ENCODE measurements at places on chromosomes 5 and 9.

DNA sequence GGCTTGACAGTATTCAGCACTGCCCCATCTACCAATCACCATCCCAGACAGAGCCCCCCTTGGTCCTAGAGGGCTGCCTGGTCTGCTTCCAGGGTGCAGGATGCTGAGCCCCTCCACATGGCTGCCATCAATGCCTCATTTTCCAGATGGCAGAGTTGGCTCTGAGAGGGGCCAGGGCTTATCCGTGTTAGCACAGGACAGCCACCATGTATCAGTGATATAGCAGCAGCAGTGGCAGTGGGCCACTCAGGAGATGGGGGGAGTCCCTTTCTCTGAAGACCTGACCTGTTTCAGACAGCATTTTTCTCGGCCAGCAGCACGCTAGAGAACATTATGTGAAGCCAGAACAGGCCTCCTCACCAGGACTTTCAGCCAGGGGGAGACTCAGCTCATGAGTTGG, 1.6 kb upstream of the SMIM32 start:
- no peak for DNase-seq

DNA sequence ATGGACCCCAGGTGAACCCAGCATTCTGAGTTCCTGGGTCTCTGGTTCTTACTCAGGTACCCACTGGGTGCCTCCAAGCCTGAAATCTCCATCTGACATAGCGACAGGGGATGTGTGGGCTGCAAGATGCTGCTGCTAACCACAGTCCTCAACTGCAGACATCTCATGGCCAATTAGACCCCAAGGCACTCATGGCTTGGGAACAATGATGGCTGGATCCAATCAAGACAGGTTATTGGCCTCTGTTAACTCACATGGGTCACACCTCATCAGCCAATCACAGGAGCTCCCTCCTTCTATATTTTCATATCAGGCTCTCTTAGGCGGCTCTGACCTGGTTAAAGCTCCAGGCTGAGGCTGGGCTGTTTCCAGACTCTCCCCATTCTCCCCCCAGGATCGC, 57.0 kb downstream of the CXXC5 start:
- DNase-seq = no peak

DNA sequence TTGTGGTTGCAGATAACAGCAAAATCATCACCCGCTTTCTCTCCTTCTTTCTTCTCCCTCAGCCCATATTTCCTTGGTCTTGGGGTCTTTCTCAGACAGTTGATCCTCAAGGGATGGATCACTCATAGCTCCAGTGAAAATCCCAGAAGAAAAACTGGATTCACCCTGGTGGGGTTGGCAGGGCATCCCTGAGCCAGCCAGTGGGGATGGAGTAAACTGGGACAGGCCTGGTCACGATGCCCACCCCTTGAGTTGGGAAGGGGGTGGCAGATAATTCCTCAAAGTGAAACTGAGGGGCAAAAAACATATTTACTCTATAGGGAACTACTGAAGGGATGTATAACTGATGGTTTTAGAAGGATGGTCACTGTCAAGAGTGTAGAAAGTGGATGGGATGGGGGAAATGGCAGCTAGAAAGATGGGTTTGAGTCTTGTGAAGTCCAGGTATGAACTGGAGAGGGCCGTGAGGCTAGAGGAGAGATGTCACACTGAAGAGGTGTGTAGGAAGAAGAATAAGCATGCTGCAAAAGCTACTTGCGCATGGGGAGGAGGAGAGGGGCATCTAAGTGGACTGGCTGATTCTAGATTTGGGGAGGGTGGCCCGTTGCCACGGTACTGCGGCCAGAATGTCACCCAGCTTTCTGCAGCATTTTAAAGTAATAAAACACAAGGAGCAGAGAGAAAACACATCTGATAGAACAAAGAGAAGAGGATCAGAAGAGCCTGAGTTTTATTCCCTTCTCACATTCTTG, 162.8 kb downstream of the PJA2 start:
- no peak for DNase-seq

DNA sequence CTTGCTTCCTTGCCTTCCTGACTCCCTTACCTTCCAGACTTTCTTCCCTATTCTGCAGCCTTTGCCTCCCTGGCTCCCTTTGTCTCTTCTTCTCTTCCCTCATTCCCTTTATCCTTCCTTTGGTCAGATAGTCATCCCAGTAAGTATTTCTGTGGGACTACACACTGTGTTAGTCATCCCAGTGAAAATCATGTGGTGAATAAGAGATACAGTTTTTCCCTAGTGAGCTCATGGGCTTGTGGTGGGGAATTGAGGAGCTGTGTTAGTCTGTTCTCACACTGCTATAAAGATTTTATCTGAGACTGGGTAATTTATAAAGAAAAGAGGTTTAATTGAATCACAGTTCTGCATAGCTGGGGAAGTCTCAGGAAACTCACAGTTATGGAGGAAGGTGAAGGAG, 109.8 kb upstream of the EDIL3 start:
- DNase-seq = no peak

- no peak for DNase-seq
Observed at GRCh38 chr9:36828611-36829013, 205.5 kb downstream of the PAX5 start.

GRCh38 chr9:30574355-30575151, 1809.9 kb upstream of the ACO1 start:
- DNase-seq = no peak

GRCh38 chr9:126159430-126160060, 167.1 kb upstream of the MVB12B start:
- no peak for DNase-seq

DNA sequence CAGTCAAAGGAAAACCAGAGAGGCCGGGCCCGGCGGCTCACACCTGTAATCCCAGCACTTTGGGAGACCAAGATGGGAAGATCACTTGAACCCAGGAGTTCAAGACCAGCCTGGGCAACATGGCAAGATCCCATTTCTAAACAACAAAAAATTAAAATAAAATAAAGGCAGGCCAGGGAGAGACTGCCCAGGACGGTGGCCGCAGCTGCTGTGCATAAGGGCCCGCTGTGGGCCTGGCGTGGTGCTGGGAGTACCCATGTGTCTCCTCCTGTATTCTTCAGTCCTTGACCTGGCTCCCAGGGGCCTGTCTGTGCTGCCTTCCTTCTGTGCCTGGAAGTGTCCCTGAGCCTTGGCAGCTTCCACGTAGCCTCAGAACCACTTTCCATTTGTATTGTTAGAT, 56.8 kb upstream of the CNOT6 start:
- DNase-seq = no peak

GRCh38 chr5:42230839-42231238, 192.4 kb upstream of the GHR start:
- no peak for DNase-seq

DNA sequence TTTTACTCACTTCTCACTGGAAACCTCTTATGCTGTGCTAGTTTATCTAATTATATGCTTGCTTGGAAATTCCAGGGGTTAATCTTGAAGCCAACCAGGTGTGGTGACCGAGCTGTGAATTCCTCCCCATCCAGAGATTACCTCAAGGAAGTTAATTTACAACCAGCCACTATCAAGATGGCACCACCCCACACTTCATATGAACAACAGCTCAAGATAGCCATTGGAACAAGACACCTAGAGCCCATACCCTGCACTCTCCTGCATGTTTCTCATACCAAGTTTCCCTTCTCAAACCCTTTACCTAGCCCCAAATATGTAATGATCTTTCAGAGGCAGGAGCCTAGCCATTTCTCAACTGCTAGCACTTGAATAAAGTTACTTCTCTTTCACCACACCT, 2156.9 kb upstream of the C9orf72 start:
- DNase-seq = no peak

DNA sequence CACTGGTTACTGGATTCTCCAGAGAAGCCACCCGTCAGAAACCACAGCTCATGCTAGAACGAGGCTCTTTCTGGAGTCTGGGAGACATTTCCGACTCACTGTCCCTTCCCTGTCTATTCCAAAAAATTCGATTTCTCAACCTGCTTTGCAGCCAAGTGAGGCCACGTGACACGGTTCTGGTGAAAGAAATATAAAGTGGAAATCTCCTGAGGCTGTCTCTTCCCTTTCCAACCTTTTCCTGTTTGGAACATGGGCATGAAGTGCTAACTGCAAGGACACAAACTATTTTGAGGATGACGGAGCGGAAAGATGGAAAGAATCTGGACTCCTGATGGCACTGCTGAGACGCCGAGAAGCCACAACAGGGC, 6.1 kb upstream of the PTGS1 start:
- DNase-seq = no peak

- DNase-seq = no peak
Observed at GRCh38 chr5:39544941-39545340, 120.2 kb upstream of the DAB2 start.

DNA sequence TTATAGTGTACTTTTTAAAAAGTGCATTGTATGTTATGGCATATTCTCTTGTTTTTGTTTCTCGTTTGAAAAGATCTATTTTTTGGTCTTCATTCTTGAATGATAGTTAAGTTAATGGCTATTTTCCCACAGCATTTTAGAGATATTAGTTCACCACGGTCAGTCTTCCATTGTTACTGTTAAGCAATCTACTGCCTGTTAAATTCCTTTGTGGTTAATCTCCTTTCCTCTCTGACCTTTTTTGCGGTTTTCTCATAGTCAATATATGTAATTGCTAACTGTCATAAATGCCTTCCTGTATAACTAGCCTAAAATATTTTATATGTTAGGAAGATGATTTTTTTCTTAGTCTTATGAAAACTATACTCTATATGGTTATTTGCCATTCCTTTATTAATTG, 250.8 kb upstream of the FBXL7 start:
- DNase-seq = no peak

DNA sequence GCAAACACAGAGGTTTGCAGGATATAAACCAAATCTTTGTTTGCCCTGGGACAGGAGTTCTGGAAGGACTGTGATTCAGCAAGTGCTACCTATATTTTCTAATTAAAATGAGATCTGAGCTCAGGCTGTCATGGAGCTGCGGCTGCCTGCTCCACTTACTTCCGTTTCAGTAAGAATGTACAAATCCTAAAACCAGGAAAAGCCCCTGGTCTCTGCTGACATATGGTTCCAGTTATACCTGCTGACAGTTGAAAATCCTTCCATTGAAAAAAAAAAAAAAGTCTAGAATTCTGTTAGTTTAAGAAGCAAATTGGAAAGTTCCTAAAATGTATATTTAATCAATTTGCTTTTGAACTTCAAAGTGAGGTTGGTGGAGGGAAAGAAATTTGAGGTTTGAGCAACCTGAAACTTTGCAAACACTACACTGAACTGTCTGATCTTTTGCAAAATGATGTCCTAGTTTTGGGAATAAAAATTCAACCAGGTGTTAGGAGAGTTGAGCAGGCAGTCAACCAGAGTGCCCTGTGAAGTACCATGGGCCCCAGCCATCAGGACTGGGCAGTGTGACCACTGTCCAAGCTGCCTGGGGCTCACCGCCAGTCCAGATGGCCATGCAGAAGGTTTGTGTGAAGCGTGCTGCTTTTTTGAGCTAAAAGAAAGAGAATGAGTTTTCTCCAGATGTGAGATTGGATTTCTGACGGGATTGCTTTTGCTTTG, 50.6 kb downstream of the SHB start:
- no peak for DNase-seq

DNA sequence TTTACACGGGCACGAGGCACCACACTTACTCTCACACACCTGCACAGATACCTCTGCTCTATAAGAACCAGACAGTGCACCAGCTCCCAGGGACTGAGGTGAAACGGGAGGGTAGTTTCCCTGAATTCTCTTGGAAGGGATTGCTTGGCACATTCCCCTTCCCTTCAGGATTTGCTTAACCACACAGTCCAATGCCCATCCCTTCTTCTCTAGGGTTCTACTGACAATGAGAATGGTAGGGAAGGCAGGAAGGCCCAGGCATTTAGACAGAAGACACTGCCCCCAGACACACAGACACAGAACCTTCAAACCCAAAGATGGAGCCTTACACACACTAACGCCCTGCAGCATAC, 704 bp upstream of the LHX6 start:
- no peak for DNase-seq

DNA sequence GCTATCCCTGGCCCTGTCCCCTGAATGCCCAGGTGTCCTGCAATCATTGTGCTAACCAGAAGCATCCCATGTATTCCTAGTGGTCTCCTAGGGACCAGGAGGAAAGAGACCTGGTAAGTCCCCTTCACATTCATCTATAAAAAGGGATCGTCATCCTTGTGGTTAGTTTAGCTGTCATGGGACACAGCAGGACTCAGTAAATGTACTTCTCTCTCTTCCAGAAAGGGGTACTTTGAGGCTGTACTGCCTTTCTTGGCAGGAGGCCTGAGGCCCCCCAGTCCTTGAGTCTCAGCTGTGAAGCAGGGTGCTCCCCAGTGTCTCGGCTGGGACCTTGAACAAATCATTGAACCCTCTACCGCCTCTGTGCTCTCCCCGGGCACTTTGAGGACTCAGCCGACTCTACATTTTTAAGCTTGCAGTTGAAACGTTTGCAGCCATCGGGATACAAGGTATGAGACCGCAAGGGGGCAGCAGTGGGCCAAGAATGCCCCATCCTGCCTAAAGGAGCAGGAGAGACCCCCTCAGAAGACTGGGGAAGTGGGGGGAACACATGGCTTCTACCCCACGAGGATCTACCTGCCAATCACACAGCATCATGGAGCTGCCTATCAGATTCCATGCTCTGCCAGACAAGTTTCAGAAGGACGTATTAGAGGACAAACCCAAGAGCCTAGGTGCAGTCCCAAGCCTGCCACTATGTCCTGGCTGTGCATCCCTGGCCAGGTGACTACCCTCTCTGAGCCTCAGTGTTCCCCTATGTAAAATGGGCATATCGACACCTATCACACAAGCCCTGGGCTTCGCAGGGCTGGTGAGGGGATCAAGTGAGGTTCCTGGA, 2.4 kb upstream of the PHYKPL start:
- no peak for DNase-seq

GRCh38 chr9:105928416-105928815, 234.1 kb downstream of the TMEM38B start:
- DNase-seq = no peak

DNA sequence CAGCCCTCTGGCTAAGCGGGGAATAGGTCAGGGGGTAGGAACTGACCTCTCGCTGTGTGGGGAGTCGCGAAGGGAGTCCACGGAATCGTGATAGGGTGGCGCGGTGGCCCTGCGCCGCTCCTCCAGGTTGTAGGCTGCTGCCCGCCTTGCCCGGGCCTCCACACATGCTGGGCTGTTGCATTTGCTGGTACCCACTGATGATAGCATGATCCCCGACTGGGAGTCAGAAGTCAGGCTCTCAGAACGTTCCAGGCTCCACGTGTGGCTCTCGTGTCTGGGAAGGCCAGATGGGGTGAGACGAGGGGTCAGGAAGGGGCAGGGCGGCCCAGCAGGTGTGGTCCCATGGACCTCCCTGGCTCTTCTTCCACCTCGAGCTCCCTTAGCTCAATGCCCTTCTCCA, 56.0 kb downstream of the PSD2 start:
- DNase-seq = no peak
